CD4-positive, alpha-beta T cell treated with Interleukin-12 subunit alpha and Interleukin-12 subunit beta, for 1 hour (primary cell): ENCODE measurements at places on chromosomes 7 and 10.

DNA sequence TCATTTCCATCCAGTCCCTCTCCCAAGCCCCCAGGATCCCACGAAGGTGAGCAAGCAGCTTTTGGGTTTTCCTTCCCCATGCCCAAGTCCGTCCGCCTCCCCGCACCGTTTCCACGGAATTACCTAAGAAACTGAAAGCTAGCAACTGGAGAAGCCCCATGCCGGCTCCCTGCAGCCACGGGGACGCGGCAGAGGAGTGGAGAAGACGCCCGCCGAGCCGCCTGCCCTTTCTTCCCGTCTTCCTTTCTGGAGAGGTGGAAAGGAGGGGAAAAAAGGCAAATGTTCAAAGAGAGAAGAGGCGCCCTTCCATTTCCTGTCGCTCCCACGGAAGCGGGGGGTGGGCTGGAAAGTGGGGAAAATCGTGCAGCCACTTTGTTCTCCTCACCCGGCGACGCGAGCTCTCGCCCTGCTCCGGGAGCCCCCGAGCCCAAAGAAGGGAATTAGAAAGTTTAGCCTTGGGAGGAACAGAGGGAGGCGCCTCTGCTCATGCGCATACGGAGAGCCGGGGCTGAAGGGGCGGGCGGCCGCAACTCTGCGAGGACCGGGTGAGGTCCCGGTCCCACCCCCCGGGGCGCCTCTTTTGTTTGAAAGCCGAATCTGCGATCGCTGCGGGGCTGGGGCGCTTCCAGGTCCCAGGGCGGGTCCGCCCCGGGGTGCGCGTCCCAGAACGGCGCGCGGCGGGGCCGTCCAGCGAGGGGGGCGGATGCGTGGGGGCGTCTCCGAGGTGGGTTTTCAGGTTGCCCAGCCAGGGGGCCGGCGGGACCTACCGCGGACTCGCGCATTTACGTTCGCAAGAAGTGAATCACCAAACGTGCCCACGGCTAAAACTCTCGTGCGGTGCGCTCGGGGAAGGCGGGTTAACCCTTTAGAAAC, at the start of gene LAMB1:
Gene LAMB1, minus strand, starts transcription at position 436 of the 873 bp plus-strand sequence. Its CDS starts 276 bp downstream, at position 160.
- DNase-seq = no peak

DNA sequence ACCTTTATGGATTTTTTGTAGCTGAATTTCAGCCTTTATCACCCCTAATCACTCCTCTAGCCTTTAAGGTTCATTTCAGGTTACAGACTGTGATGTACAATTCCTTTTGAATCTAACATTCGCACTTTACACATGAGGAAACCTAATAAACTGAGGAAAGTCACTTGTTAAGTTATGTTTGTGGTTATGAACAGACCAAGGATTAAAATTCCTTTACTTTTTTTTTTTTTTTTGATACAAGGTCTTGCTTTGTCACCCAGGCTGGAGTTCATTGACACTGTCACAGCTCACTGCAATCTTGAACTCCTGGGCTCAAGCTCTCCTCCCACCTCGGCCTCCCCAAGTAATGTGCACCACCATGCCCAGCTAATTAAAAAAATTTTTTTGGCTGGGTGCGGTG, 3.6 kb downstream of the MCU start:
- no peak for DNase-seq

DNA sequence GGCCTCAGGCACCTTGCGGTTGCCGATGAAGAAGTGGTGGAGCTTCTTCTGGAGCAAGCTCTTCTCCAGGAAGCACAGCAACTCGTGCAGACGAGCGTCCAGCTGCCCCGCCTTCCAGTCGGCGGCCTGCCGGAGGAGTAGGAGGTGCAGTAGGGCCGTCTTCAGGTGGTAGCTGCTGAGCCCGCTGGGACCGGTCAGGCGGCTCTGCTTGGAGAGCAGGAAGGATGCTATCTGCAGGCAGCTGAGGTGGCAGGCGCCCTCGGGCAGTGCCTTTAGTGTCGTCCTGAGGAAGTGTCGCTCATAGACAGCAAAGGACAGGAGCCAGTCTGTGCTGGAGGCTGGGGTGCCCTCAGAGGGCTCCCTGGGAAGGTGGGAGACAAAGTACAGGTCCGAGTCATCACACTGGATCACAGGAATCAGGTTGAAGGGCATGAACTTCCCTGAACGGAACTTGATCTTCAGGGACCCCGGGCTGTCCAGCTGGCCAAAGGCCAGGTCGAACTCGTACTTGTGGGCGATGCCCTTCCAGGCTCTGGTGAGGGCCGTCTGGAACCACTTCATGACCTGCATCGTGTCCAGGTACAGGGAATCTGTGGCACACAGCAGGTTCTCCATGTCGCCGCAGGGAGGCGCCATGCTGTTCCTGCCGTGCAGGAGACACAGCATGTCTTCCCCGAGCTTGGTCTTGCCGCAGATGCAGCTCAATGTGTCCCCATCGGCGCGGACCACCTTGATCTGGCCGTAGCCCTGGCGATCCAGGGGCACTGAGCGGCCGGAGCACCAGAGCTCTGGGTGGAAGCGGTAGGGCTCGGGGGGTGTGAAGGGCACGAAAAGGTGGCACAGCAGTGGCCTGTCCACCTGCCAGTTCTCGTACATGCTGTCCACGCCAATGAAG, 23.4 kb downstream of the ITPRIP start:
- no peak for DNase-seq

DNA sequence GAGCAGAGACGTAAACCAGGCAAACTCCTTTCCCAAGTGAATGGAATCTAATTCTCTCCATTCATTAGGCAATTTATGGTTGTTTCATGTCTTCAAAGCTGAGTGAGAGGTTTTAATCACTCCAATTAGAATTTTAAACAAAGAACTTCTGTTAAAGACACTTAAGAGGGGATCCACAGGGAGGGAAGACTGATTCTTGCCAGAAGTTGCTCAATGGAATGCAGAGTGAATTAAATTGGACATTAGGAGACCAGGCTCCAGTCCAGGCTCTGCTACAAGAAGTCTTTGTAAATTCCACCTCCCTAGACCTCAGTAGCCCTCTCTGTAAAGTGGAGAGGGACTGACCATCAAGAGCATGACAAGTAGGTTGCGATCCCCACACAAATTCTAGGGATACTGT, 130.7 kb upstream of the TMEM72 start:
- no peak for DNase-seq

DNA sequence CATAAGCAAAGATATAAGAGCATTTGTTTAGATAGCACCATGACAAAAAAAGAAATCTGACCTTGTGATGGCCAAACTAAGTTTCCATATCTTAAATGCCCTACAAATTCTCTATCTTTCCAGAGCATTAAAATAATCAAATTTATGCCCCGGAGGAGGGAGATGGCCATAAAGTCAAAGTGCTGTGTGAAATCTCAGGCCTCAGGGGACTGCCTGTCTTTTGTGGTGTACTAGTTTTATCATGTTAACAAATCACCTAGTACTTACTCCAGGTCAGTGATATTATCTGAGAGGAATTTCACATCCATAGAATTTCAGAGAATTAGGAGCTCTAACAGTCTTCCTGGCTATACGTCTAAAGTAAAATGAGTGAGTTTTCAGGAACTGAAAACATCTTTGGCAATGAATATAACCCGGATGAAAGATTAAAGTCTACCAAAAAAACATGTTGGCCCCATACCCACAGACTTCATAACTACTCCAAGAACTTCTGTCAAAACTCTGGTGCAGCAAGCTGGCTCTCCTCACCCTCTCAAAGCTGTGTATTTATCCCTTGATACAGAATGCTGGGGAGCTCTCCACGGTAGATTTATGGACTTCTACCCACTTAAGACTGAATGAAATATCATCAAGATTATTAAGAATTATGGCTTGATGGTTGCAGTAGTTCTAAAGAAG, 682.8 kb downstream of the SORCS1 start:
- DNase-seq = no peak

GRCh38 chr10:68082872-68083271, 7.8 kb upstream of the HERC4 start:
- no peak for DNase-seq

DNA sequence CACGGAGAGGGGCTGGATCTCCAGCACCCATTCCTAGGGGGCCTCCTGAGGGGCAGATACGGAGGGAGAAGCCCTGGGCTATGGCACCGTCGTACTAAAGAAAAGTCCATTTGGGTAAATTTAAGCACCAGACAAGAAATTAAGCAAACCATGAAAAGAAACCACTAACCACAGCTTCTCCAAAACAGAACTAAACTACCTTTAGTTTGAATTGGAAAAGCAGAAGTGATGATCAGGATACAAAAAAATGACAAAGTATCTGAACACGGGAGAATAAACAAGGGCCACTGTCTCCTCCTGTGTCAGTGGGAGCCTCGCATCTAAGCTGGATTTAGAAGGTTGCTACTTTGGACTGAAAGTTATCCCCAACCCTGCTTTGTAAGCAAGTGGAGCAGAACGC, 69.1 kb downstream of the DIP2C start:
- DNase-seq = no peak

DNA sequence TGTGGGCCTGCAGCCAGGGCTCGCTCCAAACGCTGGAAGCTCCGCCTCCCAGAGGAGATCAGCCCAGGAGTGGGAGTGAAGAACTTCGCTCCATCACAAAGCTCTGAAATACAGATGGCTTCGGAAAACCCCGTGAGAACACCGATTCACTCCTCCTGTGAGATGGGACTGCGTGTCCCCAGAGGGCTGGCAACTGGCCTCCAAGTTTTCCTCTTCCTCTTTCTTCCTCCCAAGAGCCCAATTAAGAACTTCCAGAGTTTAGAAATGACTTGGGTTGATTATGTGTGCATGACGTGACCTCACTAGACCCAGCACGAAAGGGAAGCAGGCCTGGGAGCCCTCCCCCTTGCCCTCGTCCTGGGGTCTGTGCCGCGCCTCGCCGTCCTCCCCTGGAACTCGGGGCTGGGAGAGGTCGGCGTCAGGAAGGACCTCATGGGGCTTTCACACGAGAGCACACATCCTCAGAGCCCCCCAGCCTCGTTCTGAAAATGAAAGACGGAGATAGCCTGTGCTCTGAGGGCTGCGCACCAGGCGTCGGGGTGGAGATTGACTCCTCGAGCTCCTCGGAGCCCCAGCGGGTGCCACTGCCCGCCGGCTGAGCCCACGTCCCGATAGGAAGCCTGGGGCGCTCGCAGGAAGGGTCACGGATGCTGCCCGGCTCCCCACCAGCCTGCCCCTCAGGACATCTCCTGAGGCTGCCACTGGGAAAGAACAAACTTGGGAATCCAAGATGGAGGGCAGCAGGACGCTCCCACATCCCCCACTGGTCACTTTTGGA, 37.8 kb downstream of the PTPRN2 start:
- DNase-seq = no peak
